ENCODE measurements at places on chromosomes 4 and X. TPM values are rescaled to one million over a fixed set of nuclear protein-coding genes. Genes with fewer than 3 reads are reported as not detected.
A peak's percentile ranks its signal among the peaks of the same experiment; 100 is the strongest.

Gene NHSL2
- total RNA-seq = 3.4 TPM

Gene PROM1
- 121 TPM for total RNA-seq

Gene ARHGAP24
- 6.0 TPM for total RNA-seq

Gene ATP1B4
- not detected for total RNA-seq

Gene RAB28
- 15.8 TPM for total RNA-seq

DNA sequence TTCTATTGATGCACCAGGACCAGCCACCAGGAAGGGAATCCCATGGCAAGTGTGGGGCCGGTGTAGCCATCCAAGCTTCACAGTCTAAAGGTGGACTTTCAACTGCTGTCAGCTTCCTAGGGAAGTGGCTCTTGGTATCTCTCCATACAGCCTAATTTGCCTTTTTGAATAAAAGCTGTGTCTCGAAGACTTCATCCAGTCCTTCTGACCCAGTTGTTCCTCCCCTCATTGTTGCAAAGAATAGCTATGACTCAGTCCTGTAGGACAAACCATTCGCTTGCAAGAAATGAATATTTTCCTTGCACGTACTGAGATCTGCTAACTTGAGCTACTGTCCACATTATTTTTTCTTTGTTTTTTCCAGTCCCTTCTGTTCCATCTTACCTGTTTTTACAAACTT is 145.1 kb upstream of the CTSO start:
- no peak for DNase-seq

- DNase-seq = no peak
Measured at GRCh38 chr4:5444918-5445517, 263.3 kb downstream of the EVC2 start.

- DNase-seq = no peak
Measured at GRCh38 chrX:9494771-9495170, 29.9 kb downstream of the TBL1X start.

DNA sequence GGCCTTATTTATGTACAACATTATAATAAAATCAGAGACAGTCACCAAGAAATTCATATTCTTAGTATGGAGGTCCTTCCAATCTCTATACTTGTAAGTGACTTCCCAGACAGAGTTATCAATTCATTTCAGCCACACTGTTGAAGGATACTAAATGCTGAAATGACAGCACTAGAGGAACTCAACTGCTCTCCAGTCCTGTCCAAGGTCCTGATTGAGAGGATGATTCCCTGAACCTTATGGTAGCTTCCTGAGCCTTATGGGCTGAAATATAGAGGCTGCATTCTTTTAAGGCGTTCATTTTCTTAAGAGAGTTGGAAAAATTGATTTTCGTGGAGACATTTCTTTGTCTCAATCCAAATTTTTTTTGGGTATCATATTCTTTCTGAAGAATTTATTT is 205.9 kb downstream of the TLL1 start:
- DNase-seq = no peak

DNA sequence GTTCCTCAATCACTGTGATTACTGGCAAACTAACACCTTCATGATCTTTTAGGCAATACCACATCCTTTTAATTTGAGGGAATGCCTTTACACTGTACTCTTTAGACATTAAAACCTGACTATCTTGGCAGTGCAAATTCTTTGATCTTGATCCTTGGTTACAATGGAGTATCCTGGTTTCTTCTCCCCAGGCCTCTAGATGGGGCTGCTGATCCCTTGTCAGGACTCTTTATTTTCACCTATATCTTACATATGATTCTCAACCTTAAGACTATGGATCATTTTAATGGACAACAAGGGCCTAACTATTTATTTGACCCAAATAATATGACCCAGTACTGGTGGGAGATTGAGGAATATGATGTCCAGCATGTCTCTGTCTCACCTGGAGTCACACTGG is 1005.5 kb upstream of the INTU start:
- no peak for DNase-seq

- DNase-seq = no peak
Measured at GRCh38 chr4:183163135-183163534, 64.1 kb downstream of the WWC2 start.

- DNase-seq = no peak
Measured at GRCh38 chr4:165621983-165622382, 243.2 kb downstream of the CPE start.

GRCh38 chr4:27973700-27974099 is 1113.1 kb downstream of the STIM2 start:
- no peak for DNase-seq

DNA sequence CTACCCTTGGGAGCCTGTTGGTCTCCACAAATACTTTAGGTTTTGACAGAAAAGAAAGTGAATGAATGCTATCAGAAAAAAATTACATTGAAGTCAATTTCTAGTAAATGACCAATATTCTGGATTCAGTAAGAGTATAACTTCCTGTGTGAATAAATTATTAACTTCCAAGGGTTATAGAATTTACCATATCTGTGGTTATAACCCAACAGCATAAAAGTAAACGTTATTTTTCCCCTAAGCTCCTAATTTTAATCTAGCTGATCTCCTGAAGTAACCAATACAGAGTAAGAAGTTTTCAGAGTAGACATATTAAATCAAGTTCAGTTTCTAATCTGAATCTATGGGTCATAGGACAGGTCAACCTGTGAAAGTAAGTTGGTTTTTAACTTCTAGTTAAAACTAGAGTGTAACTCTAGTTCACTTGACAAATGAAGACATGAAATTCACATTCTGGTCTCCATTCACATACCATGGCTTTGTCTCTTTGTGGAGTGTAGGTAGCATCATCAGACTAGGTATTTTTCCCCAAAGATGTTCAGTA is 22.8 kb downstream of the DTHD1 start:
- DNase-seq = no peak

DNA sequence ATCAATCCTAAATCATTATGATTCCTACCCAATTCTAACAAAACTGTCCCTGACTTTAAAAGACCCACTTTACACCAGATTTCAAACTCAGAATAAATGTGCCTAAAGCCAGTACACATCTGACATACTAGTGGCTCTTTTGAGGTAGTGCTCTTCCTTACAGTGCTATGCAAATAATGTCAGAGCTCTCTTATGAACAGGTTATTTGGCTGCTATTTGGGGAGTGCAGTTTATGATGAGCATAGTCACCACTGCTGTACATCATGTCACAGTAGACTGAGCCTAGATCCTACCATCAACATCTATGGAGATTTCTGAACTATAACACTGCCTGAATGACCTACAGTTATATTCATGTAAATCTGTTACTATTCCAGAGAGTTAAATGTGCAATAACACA is 50.4 kb upstream of the PAGE5 start:
- no peak for DNase-seq

- peak; percentile 16 for DNase-seq
Measured at GRCh38 chr4:42150653-42151567, 1.5 kb downstream of the BEND4 start.

GRCh38 chrX:122868631-122869030 is 315.4 kb upstream of the GRIA3 start:
- no peak for DNase-seq

Measured in left colon (tissue), 2 donors.